ENCODE measurements at places on chromosomes 6 and 20.

GRCh38 chr6:2799936-2800527 lies 34.8 kb downstream of the WRNIP1 start:
- DNase-seq: no peak

- no peak for DNase-seq
Measured at GRCh38 chr6:149147195-149147594, 170.3 kb upstream of the TAB2 start.

- DNase-seq: no peak
Measured at GRCh38 chr6:151434369-151434768, 17.6 kb downstream of the RMND1 start.

DNA sequence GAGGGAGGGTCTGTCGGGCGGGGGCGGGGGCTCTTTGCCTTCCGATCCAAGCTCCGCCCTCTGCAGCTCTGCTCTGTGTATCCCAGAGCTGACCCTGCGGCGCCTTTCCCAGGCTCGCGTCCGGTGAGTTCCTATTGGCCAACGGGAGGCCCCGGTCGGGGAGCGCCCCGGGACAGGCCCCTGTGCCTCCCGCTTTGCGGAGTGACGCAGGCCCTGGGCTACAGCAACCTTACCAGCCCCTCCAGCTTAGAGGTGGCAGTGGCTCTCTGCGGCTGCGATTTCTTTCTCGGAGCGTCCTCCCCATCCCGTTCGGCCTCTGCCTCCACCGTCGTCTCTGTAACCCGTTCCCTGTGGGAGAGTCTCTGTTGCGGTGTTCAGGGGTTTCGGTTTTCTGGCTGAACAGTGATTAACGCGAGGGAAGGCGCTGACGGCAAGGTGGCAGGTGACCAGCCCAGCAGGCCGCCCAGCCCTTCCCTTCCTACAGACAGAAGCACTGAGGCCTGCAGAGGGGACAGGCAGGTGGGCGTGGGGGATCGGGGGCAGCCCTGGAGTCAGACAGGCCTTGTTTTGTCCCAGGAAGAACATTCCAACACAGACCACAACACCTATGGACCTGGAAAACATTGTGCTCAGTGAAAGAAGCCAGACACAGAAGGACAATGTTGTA lies 18.1 kb upstream of the CEBPB start:
- peak; percentile 73 for DNase-seq

DNA sequence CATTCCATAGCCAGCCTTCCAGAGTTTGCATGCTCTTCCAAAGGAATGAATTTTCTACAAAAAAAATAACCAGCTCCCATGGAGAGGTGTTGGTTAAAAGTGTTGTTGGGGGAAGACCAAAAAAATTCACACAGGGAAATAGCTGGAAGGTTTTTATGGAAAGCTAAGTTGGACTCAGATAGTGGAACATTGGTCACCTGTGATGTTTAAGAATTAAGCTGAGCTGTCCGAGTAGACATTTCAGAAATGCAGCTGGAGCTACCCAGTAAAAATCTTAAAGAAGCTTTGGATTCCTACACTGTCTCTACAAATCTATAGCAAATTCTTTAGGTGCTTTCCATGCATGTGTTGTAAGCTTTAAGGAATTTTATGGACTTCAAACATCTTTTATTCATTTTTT lies 155.5 kb downstream of the THBS2 start:
- DNase-seq: no peak

- no peak for DNase-seq
Measured at GRCh38 chr6:149170564-149171452, 146.7 kb upstream of the TAB2 start.

DNA sequence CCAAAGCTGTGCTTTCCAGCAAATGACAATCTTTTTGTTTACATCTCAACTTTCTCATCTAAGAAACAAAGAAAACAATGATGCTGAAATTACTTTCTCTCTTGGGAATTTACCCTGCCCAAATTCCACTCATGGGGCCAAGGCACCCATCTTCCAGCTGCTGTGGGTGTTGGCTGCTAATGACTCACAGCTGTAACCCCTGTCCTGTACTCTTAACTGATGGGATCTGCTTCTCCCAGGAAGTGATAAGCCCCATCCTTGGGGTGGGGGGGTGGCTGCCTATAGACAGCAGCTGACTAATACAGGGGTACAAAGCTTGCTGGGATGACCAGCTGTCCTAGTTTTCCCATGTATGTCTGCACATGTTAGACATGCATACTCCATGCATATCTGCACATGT lies 938.6 kb downstream of the C6orf118 start:
- no peak for DNase-seq

- DNase-seq: no peak
Measured at GRCh38 chr6:69494595-69494994, 302.2 kb downstream of the LMBRD1 start.

DNA sequence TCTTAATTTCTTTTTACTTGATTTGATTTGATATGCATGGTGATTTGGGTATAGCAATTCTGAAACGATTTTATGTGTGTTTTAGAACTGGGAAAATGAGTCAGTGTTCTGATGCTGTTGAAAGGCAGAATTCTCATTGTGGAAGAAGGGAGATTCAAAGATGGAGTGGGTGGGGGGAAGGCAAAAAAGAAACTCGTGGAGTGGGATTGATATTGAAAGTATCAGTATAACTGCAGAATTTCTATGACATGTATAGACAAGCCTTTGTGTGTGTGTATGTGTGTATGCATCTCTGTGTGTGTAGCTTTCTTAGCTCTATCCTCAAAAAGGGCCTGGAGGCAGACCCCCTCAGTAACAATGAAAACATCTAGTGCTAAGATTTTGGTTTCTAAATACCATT lies 184.3 kb upstream of the OLIG3 start:
- DNase-seq: no peak

GRCh38 chr6:45599053-45599452 lies 221.3 kb upstream of the SUPT3H start:
- DNase-seq: no peak

- DNase-seq: no peak
Measured at GRCh38 chr20:22159276-22159675, 425.1 kb downstream of the FOXA2 start.

DNA sequence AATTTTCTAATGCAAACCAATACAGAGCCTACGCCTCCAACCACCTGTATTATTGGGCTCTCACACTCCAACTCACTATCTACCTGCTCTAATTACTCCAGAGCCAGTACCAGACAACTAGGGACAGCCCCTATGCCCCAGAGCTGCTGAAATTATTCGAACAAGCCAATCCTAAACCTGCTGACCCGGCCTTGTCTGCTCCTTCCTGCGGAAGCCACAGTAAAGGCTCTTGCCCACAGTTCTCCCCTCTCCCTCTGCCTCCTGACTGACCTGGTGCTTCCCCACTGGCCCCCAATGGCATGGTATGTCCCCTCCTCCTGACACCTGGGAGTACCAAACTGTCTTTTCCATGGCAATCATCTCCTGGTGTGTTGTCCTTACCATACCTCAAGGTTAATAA lies 4.1 kb upstream of the TOX2 start:
- DNase-seq: no peak

DNA sequence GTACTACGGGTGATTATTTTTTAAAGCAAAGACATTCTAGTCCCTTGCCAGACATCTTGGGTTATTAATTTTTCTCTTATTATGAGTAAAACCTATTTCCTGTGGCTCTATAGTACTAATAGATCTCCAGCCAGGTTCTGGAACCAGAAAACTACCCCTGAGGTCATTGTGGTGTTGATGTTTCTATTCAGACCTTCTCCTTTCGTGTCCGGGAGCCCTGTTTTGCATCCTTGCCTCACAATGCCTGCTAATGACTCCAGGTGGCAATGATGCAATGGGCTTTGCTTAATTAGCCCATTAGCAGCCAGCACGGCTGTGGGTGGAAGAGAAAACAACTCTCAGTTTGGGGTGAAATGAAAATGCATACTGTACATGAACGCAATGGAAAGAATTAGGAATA lies 62.9 kb upstream of the ARG1 start:
- DNase-seq: no peak

DNA sequence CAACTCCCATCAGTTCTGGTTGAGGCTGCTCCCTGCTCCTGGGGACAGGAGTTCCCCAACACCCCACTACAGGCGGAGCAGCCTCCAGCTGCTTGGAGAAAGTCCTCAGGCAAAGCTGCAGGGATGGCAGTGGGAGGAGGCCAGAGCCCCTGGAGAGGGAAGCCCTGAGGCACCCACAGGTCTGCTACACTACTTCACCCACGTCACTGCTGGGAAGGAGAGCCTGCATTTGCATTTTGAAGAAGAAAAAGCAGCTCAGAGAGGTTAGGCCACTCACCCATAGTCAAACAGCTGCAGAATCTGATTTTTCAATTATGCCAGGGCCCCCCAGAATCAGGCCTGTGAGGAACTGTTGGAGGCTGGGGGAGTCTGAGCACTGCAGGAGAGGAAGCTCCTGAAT lies 17.2 kb downstream of the BFSP1 start:
- DNase-seq: no peak

- DNase-seq: no peak
Measured at GRCh38 chr6:128062882-128063603, 162.2 kb upstream of the THEMIS start.

- DNase-seq: no peak
Measured at GRCh38 chr20:2825761-2826160, 9.6 kb downstream of the TMEM239 start.

- no peak for DNase-seq
Measured at GRCh38 chr20:2197166-2197565, 95.5 kb downstream of the STK35 start.

- no peak for DNase-seq
Measured at GRCh38 chr6:18309046-18309445, 44.7 kb upstream of the DEK start.

- DNase-seq: peak; percentile 9
Measured at GRCh38 chr6:7270320-7271204, 42.4 kb downstream of the SSR1 start.

DNA sequence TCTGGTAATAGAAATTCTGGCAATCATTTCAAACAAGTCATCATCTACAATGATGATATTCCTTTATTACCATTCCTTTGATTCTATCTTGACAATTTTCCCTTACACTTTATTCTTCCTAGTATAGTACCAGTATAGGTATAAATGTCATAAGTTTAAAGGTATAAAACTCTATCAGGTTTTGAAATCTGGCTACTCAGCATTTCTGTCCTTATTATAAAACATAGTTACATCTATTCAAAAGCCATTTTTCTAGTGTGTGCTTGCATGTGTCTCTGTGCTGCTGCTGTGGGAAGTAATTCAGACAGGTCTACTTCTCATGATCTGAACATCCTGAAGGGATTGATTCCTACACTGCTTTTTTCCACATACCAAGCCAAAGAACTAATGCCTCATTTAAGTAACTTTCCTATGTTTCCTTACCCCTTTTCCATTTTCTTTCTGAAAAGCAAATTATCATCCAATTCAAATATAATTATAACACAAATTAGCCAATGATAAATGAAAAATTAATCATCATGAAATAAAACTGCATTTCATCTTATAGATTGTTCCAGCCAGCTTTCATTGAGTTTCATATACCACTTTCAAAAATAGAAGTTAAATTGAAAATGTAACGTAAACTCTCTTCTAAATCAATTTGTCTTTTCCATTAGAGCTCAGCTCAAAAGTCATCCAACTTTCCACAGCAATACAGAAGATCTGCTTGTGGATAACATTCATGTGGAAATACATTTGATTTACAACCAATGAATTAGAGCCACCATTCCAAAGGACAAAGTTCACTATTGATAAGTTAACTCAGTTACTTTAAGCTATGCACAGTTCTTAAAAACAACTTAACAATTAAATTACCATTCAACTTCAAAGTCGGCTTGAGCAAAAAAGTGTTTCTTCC lies 35.9 kb downstream of the COL12A1 start:
- DNase-seq: no peak

GRCh38 chr6:146892283-146892612 lies 293.5 kb downstream of the ADGB start:
- DNase-seq: no peak

DNA sequence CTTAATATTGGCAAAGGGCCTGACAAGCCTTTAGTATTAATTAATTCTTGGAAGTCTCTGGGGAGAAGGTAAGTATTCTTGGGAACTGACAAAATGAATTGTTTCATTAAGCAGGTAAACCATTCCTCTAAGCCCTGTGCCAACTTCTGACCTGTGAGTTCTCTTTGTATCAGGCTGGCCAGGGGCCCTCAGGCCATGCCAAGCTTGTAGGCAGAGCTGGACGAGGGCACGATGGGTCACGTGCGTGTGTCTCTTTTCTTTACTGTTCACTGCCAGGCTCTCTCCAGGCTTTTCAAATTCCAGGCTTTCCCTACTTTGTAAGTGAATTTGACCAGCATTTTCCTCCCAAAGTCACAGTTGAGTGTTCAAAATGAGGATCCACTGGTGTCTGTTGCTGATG lies 112.4 kb downstream of the NRN1 start:
- DNase-seq: no peak

DNA sequence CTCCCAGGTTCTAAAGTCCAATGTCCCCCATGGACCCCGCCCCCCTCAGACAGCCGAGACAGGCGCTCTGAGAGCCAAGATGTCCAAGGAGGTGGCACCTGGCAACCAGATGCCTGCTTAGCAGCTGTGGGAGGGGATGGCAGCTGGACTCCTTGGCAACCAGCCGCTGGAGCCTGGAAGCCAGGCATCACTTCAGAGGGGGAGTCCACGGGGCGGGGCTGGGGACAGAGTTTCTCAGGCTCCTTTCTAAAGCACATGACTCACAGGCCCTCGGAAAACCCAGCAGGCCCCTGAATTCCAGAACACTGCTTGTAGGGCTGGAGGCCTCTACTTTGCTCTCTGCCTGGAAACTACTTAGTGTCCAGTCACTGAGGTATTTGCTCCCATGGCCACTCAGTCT lies 51.5 kb downstream of the PREX1 start:
- no peak for DNase-seq

- DNase-seq: no peak
Measured at GRCh38 chr6:18186033-18186432, 30.8 kb downstream of the KDM1B start.

- DNase-seq: no peak
Measured at GRCh38 chr6:17193106-17193775, 87.9 kb upstream of the RBM24 start.

- DNase-seq: peak; percentile 37
Measured at GRCh38 chr6:159692303-159693127, 526 bp downstream of the SOD2 start.
